ENCODE measurements at places on chromosomes 1 and 21. TPM values are rescaled to one million over a fixed set of nuclear protein-coding genes. Genes with fewer than 3 reads are reported as not detected.
A peak's percentile ranks its signal among the peaks of the same experiment; 100 is the strongest.

DNA sequence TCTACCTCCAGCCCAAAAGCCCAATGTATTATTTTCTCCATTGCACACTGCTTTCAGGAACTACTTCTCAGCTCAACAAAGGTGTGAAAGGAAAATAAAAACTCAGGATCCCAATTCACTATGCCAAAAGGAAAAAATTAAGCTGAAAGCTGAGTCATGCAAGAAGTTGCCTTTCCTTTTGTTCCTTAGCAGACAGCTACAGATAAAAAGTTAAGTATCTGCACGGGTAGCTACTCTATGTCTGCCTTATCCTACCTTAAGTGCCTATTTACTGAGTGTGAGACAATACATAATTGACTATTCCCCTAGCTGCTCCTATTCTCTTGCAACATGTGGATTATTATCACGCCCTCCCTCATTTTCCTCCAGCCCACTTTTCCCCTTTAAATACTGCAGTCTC is 84.1 kb downstream of the ADCY10 start:
- H3K27me3 ChIP-seq = no peaks in the 10 kb centered on the region
- H3K4me3 ChIP-seq = no peak overlapping the region
- H3K4me1 ChIP-seq = no peaks in the 10 kb centered on the region
- no peak for DNase-seq

- H3K4me1 ChIP-seq = no peaks in the 10 kb centered on the region
- no peaks in the 10 kb centered on the region for H3K36me3 ChIP-seq
- no peaks in the 10 kb centered on the region for H3K27me3 ChIP-seq
- no peak overlapping the region for H3K27ac ChIP-seq
Observed at GRCh38 chr1:21451212-21451611, 11.3 kb downstream of the NBPF3 start.

DNA sequence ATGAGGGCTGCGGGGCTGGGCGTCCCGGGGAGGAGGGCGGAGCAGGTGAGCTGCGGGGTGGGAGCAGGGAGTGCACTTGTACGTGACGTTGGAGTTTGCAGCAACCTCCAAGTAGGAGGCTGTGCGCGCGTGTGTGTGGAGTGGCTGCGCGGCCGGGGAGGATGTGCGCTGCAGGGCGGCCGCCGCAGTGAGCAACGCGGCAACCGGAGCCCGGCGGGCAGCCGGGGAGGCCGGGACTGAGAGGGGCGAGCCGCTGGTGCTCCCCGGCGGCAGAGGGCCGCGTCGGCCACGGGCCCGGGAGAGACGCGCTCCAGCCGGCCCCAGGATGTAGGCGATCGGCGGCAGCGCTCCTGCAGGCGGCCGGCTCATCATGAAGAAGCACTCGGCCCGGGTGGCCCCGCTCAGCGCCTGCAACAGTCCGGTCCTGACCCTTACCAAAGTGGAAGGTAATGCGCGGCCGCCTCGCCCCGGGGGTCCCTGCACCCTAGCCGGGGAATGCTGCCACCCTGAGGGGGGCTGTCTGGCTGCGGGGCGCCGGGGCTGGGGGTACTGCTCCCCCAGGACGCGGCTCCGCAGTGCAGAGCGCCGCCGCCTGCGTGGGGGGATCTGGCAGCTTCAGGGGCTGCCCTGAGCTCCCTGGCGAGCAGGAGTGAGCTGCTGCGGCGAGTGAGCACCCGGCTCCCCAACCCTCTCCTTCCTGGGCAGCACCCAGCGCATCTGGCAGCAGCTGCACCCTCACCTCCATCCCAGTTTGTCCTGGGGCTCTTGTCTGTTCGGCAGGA is 158.9 kb upstream of the COA6 start:
- peaks cover 31% of the 10 kb centered on the region for H3K27me3 ChIP-seq
- H3K4me3 ChIP-seq = peak overlapping the region; percentile 56
- peak; percentile 78 for DNase-seq
- no peak overlapping the region for H3K27ac ChIP-seq
- no peaks in the 10 kb centered on the region for H3K36me3 ChIP-seq
- peaks cover 15% of the 10 kb centered on the region for H3K4me1 ChIP-seq

GRCh38 chr1:63931468-63931867 is 157.7 kb downstream of the ROR1 start:
- no peaks in the 10 kb centered on the region for H3K27me3 ChIP-seq
- DNase-seq = no peak
- no peaks in the 10 kb centered on the region for H3K4me1 ChIP-seq
- no peaks in the 10 kb centered on the region for H3K36me3 ChIP-seq
- H3K4me3 ChIP-seq = no peak overlapping the region
- no peak overlapping the region for H3K27ac ChIP-seq

Gene KCNK2
- total RNA-seq = not detected

Gene CD247
- 8.7 TPM for total RNA-seq

Measured in lower lobe of right lung (tissue), 2 donors.